ENCODE measurements at places on chromosomes 16 and 17.
A peak's percentile ranks its signal among the peaks of the same experiment; 100 is the strongest.

DNA sequence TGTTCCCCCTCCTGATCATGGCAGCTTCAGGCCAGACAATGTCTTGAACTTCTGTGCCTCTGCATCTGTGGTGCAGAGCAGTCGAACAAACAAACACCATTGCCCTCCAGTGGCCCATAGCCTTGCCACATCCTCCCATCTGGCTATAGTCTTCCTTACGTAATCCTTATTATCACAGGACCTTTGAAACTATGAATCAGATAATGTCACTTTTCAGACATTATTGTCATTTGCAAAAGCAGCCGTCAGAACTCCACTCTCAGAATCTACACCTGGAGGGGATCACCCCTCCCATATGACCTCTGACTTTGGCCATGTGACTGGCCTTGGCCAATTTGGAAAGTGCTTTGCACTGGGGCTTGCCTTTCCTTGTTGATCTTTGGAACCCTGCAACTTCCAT is 387.3 kb downstream of the MAF start:
- no peak for DNase-seq

DNA sequence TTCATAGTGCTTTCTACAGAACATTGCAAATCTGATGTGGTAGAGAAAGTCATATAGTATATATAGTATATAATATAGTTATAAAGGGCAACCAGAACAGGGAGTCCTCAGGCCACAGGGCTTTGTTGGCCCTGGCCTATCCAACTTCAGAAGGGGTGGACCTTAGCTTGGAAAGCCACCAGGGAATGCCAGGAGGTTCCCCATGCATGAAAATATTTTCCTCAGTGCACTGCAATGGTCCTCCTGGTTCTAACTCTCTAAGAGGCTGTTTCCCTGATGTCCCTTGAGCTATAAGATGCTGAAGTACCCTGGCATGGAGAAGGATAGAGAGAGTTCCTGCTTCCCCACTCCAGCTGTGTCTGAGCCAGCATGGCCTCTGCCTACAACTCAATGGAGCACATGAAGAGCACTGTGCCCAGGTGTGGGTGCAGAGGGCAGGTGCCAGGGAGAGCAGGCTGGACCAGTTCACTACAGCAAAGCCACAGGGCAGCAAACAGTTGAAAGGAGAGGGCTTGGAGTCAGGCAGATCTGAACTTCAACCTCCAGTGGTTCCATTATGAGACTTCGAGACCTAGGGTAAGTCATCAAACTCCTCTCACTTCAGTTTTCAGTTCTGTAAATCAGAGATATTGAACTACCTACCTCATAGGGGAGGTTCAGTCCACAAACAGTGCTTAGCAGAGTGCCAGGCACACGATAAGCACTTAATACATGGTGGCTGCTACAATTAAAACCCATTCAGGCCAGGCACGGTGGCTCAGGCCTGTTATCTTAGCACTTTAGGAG is 183.1 kb downstream of the SALL1 start:
- DNase-seq: no peak

DNA sequence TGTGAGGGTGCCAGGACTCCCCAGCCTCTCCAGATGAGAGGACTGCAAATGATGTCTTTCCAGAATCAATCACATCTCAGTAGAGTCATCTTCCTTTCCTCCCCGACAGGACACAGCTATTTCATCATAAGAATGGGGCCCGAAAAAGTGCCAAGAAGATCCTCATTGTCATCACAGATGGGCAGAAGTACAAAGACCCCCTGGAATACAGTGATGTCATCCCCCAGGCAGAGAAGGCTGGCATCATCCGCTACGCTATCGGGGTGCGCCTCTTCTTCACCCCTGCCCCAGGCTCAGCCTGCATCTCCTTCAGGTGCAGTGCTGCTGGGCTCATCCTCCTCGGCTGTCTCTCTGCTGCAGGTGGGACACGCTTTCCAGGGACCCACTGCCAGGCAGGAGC is 14.3 kb downstream of the ITGAD start:
- no peak for DNase-seq

DNA sequence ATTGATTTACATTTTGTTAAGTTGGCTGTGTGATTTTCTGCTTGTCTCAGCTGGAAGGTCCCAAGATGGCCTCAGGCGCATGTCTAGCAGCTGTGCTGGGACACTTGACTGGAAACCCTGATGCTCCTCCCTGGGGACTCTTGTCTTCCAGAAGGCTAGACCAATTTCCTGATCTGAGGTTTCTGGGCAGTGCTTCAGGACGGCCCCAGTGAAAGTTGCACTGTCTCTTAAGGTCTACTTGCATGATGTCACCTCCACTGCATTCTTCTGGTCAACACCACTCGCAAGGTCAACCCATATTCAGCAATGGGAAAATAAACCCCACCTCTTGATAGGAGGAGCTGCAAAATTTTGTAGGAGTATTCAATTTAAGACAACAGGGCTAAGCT is 116.0 kb downstream of the SALL1 start:
- DNase-seq: no peak

DNA sequence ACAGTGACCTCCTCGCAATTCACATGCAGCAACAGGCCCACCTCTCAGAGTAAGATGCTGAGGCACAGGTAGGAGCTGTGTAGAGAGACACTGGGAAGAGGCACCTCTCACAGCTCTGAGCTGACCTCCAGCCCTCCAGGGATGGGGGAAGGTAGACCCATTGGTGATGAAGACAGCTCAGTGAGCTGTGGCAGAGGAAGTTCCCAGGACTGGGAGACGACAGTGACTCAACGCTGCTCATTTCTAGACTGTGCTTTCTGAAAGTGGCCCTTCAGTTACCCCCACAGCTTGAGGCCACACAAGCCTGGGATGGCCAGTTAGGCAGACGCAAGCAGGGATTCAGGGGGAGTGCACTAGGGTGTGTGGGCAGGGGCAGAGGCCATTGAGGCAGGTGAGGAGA is 2073.2 kb downstream of the TP53TG3F start:
- no peak for DNase-seq

DNA sequence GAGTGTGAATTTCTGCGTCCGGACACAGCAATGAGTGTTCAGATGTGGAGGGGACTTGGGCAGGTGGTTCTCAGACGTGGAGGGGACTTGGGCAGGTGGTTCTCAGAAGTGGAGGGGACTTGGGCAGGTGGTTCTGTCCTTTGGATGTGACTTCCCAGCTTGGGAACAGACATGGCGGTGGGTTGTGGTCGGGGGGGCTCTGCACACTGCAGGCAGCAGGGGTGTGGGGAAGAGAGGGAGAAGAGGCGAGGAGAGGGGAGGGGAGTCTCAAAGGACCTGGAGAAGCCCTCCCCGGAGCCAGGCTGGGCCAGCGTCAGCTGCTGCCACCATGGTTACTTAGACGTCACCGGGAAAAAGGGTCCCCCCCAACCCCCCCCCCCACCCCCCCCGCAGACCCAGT is 9.8 kb downstream of the SOX8 start:
- DNase-seq: no peak

DNA sequence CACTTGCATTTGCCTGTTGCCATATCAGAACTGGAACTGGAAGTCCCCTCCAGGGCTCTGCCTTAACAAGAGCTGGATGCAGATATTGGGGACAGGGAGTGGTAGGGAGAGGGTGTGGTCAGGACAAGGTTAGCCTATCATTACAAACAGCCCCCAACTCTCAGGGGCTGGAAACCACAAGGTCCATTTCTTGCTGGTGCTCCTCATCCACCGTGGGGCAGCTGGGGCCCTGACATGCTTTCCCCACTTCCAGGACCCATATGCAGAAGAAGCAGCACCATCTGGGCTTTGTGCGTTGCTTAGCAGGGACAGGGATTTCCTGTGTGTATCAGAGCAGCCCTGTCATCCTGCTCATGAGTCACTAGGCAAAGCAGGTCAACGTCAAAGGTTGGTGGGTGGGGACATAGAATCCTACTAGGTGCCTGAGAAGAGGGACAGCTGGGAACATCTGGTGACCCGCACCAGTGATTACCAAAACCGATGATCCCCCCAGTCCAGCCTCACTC is 26.9 kb downstream of the RGS9 start:
- peak; percentile 85 for DNase-seq

- DNase-seq: no peak
Observed at GRCh38 chr17:62112229-62112628, 47.2 kb upstream of the MED13 start.

- no peak for DNase-seq
Observed at GRCh38 chr16:83271970-83272575, 535.7 kb upstream of the HSBP1 start.

- DNase-seq: no peak
Observed at GRCh38 chr17:5877948-5878347, 192.2 kb upstream of the WSCD1 start.

DNA sequence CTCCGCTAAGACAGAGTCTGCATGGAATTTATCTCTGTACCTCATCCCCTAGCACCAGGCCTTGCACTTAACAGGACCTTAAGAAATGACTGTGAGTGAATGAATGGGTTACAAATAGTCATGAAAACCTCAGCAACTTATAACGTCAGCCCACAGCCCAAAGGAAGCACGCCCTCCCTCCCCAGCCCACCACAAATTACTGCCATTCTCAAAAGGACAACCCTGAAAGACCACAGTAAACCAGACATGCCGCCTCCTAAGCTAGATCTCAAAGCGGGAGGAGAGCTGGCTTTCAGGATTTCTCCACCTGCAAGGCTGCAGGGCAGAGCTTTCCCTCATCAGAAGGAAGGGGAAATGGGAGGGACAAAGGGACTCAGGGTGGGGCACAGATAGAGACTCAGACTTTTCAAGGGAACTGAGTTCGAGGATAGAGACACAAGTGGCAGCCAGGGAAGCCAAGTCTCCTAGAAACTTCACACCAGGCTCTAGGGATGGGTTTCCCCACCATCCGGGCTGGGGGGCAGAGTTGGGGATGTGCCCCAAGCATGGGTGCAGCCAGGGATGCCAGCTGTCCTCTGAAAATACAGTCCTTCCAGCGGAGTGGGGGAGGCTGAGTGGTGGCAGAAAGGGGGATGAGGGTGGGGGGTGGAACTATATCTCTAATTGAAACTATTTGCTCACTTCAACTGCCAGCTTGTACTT is 56.7 kb downstream of the PLXDC1 start:
- no peak for DNase-seq

- DNase-seq: peak; percentile 64
Observed at GRCh38 chr16:67939507-67940445, 3.1 kb upstream of the PSMB10 start.

- peak; percentile 74 for DNase-seq
Observed at GRCh38 chr16:75099738-75100602, 16.6 kb downstream of the LDHD start.

DNA sequence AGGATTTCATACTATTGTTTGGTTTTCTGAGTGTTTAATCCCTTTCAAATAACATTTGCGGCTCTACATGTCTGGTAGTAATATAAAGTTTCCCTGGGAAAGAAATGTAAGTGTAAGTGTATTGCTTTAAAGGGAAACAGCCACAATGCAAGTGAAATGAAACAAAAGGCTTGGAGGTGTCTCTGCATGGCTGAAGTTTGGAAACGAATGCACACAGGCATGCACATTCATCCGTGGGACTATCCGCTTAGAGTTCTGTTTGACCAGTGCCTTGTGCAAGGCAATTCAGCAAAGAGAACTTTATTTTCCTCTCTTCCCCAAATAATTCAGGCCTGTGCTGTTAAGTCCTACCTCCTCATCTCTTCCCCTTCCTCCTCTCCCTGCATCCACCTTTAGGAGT is 56.1 kb upstream of the MRTFB start:
- no peak for DNase-seq

GRCh38 chr16:15032547-15033308 is 23.1 kb downstream of the NTAN1 start:
- DNase-seq: no peak

DNA sequence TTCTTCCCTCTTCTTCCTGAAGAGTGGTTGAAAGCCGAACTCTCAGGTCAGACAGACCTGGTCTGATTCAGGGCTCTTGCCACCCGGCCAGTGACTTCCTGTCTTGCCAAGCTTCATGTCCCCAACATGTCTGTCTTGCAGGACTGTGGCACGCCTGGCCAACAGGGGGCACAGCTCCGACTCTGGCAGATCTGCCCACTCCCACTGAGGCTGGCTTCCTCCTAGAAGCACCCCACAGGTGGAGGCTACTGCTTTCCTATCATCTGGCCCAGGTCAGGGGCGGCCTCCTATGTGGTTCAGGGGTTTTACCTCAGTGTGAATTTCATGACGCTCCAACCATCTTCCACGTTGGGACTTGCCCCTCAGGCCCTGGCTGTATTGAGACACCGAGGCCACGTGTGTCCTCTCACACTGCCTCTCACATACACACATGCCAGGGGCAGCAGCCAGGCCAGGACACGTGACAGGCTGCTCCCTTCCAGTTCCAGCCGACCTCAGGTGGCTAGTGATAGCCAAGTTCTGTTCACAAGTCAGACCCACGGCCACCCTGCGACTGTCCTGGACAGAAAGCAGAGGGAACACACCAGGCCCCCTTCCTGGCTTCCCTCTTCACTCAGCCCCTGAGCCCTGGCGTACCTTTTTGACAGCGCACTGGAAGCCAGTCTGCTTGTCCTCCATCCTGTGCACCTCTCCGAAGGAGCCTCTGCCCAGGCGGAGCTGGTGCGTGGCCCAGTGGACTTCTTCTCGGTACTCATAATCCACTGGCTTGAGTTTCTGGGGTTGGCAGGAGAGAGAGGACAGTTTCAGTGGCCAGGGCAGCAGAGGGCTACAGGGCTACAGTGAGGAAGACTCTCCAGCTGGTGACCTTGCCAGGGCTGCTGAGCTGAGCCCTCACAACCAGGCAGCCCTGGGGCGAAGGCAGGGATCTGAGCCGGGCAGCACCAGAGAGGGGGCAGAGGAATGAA is 22.6 kb upstream of the SPATA32 start:
- peak; percentile 59 for DNase-seq

- DNase-seq: no peak
Observed at GRCh38 chr17:32962320-32962711, 29.3 kb upstream of the SPACA3 start.

All from activated naive CD4-positive, alpha-beta T cell treated with anti-CD3 and anti-CD28 coated beads for 36 hours (primary cell).